ENCODE measurements at places on chromosomes 11 and 22. TPM values are rescaled to one million over a fixed set of nuclear protein-coding genes. Genes with fewer than 3 reads are reported as not detected.

The OR2AG1 gene
- total RNA-seq = not detected

The SMCO4 gene
- 16.1 TPM for total RNA-seq

The CCDC188 gene
- total RNA-seq = not detected

The CBLIF gene
- total RNA-seq = not detected

The SMIM35 gene
- not detected for total RNA-seq

The SNRPD3 gene
- 142 TPM for total RNA-seq

The CHORDC1 gene
- total RNA-seq = 83.5 TPM

The PRG3 gene
- total RNA-seq = not detected

The APIP gene
- 24.2 TPM for total RNA-seq
